ENCODE measurements at places on chromosomes 6 and 20. TPM values are rescaled to one million over a fixed set of nuclear protein-coding genes. Genes with fewer than 3 reads are reported as not detected.
A peak's percentile ranks its signal among the peaks of the same experiment; 100 is the strongest.

Gene CLIC5
- 87.8 TPM for total RNA-seq

GRCh38 chr6:169155481-169155880 is 98.2 kb downstream of the THBS2 start:
- H3K4me3 ChIP-seq: no peak overlapping the region
- H3K27ac ChIP-seq: no peak overlapping the region
- H3K4me1 ChIP-seq: peaks cover 4% of the 10 kb centered on the region
- H3K27me3 ChIP-seq: no peaks in the 10 kb centered on the region

Gene SPEF1
- total RNA-seq: not detected

DNA sequence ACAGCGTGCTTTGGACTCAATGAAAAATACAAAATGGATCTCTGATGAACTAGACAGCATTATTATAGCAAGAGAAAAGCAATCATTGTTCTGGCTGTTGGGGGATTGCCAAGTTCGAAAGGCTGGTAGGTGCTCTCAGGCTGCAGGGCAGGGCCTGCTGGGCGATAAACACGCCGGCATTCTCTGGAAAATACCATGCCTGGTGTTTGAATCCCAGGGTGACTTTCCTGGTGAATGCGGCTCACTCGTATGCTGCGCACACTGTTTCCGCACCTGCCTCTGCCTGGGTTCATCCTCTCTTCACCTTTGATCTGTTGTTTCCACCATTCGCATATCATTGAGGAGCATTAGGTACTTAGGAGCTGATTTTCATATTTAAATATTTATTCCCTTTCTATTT is 37.4 kb downstream of the GCNT2 start:
- peaks cover 10% of the 10 kb centered on the region for H3K4me1 ChIP-seq
- H3K4me3 ChIP-seq: no peak overlapping the region
- no peak overlapping the region for H3K27ac ChIP-seq
- no peaks in the 10 kb centered on the region for H3K27me3 ChIP-seq
- no peaks in the 10 kb centered on the region for H3K36me3 ChIP-seq
- no peak for DNase-seq

Gene GPR6
- total RNA-seq: not detected

Gene ADGRG6
- 26.6 TPM for total RNA-seq

GRCh38 chr6:75436869-75437268 is 56.7 kb downstream of the FILIP1 start:
- H3K4me3 ChIP-seq: no peak overlapping the region
- no peaks in the 10 kb centered on the region for H3K27me3 ChIP-seq
- DNase-seq: no peak
- no peaks in the 10 kb centered on the region for H3K36me3 ChIP-seq

DNA sequence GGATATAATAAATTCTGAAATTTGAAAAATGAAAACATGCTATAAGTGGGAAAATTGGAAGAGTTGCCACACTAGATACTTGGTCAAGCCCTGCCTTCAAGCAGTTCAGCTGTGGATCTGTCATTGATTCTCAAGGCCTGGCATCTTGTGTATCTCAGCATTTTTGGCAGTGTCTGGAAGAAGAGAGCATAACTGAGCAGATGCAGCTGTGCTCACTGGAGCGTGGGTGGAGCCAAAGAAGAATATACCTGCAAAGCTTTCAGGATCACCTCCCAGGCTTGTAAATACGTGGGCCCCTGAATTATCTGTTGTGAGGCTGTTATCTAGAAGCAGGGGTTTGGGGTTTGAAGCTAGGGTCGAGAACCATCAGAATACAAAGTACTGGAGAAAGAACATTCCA is 31.3 kb upstream of the CHD6 start:
- H3K27ac ChIP-seq: no peak overlapping the region
- H3K4me3 ChIP-seq: no peak overlapping the region
- H3K4me1 ChIP-seq: no peaks in the 10 kb centered on the region

DNA sequence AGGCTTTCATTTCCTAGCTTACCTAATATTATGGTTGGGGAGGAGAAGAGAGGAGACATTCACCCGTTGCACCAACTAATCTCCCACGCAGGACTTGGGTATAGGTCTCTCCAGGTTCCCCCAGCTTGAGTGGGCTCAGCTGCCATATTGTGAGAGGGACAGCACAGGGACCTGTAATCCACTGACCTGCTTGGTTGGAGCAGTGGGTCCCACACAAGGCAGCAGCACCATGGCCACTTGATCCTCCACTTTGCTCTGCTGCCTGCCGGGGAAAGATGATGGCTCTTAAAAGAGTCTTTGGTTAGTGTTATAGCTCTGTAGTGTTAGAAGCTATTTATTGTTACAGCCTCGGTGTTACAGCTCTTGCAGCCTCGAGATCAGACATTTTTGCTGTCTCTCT is 22.5 kb upstream of the ECHDC1 start:
- H3K27ac ChIP-seq: no peak overlapping the region
- no peaks in the 10 kb centered on the region for H3K27me3 ChIP-seq
- H3K4me3 ChIP-seq: no peak overlapping the region
- H3K36me3 ChIP-seq: no peaks in the 10 kb centered on the region
- DNase-seq: no peak

DNA sequence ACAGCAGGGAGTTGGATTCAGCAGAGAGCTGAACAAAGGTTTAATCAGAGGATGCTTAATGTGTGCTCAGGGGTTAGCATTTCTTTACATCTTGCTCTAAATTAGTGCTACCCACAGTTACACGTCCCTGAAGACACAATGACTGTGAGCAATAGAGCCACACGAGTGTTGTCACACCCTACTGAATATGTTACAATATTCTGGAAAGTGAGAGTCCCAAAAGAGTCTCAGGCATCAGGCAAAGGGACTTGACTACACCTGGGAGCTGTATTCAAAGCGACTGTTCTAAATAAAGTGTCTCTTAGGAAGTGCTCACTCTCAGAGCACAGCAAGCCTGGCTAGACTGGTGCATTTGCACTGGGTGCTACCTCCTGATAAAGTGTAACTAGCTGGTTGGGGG is 108.7 kb downstream of the GRM4 start:
- no peaks in the 10 kb centered on the region for H3K36me3 ChIP-seq
- no peaks in the 10 kb centered on the region for H3K27me3 ChIP-seq
- H3K4me1 ChIP-seq: no peaks in the 10 kb centered on the region
- no peak overlapping the region for H3K4me3 ChIP-seq
- H3K27ac ChIP-seq: no peak overlapping the region

GRCh38 chr6:164379795-164380194 is 929.6 kb downstream of the C6orf118 start:
- no peak for DNase-seq
- no peaks in the 10 kb centered on the region for H3K4me1 ChIP-seq
- no peak overlapping the region for H3K4me3 ChIP-seq
- no peaks in the 10 kb centered on the region for H3K36me3 ChIP-seq
- H3K27me3 ChIP-seq: no peaks in the 10 kb centered on the region
- no peak overlapping the region for H3K27ac ChIP-seq

- H3K27me3 ChIP-seq: no peaks in the 10 kb centered on the region
- peak overlapping the region; percentile 80 for H3K27ac ChIP-seq
- DNase-seq: no peak
- H3K4me3 ChIP-seq: peak overlapping the region; percentile 41
- no peaks in the 10 kb centered on the region for H3K36me3 ChIP-seq
These were observed 125.2 kb downstream of the HIVEP2 start for GRCh38 chr6:142819603-142820337.

GRCh38 chr20:35004749-35005462 is 49.2 kb downstream of the MYH7B start:
- no peak overlapping the region for H3K27ac ChIP-seq
- H3K36me3 ChIP-seq: peaks cover 100% of the 10 kb centered on the region
- peaks cover 7% of the 10 kb centered on the region for H3K4me1 ChIP-seq

GRCh38 chr20:41230136-41230535 is 87.4 kb downstream of the ZHX3 start:
- H3K4me3 ChIP-seq: no peak overlapping the region
- H3K27me3 ChIP-seq: no peaks in the 10 kb centered on the region
- H3K36me3 ChIP-seq: no peaks in the 10 kb centered on the region
- H3K4me1 ChIP-seq: peaks cover 14% of the 10 kb centered on the region
- no peak for DNase-seq

DNA sequence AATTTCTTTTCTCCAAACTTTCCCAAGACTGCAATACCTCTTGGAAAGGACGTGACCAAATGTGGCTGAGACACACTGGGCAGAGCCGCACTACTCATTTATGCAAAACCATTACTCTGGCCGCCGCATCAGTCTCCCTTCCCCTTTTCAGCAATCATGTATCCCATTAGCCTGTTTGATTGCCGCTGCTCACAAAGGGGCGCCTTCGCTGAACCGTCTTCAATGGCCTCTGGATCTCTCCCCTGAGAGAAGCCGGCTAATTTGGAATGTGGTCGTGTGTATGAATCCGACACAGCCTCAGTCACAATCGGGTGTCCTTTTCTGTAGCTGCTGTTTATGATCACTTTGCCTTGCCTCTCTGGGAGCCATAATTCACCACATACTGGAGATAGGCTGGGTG is 361.1 kb downstream of the ZFAND3 start:
- H3K27ac ChIP-seq: no peak overlapping the region
- no peaks in the 10 kb centered on the region for H3K27me3 ChIP-seq
- H3K4me3 ChIP-seq: no peak overlapping the region
- H3K4me1 ChIP-seq: no peaks in the 10 kb centered on the region
- no peaks in the 10 kb centered on the region for H3K36me3 ChIP-seq
- no peak for DNase-seq

Gene CD93
- total RNA-seq: 78.6 TPM

Gene ADAM33
- 9.1 TPM for total RNA-seq

Gene TTK
- 3.7 TPM for total RNA-seq

Gene NRM
- 13.0 TPM for total RNA-seq

Gene SDC4
- total RNA-seq: 27.2 TPM

GRCh38 chr6:31270788-31271640 is 878 bp downstream of the HLA-C start:
- peak overlapping the region; percentile 98 for H3K27ac ChIP-seq
- H3K4me3 ChIP-seq: peak overlapping the region; percentile 53
- H3K36me3 ChIP-seq: peaks cover 33% of the 10 kb centered on the region
- peaks cover 9% of the 10 kb centered on the region for H3K4me1 ChIP-seq

DNA sequence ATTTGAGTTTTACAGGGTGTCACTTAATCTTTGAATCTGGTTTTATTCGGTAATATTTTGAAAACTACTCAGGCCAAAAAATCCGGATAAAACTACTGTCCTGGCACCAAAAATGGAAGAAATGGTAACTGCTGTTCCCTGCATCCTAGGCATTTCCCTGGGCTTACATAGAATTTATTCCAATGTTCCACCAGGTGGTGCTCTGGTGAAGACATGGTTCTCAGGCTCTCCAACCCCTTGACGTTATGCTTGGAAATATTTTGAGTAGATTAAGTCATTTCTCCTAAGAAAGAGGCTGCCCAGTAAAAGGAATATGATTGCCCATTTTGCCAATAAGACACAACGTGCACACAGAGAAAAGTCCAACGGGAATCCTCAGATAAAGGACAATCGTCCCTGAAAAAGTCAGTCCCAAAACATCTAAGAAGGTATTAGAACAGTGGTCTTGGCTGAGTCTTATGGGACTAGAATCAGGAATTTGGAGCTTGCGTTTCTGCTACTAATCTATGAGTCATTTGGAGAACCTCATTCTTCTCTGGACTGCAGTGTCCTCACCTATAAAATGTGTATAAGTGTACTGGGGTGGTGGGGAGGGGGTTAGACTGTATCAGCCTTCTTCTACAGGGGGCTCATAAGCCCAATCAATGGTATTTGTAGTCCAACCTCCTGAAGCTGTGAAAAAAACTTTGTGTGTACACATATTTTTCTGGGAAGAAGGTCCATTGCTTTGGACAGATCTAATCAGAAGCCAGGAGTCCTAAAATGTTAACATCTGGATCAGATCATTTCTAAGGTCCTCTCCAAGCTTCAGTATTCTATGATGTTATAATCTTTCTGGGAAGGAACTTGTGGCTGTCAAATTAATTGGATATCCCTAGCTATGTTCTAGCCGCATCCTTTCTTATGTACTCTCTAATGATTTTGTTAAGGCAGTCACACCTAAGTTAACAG is 131.0 kb upstream of the BMP2 start:
- H3K27me3 ChIP-seq: no peaks in the 10 kb centered on the region
- no peak overlapping the region for H3K4me3 ChIP-seq
- no peaks in the 10 kb centered on the region for H3K36me3 ChIP-seq
- H3K4me1 ChIP-seq: no peaks in the 10 kb centered on the region
- no peak for DNase-seq

DNA sequence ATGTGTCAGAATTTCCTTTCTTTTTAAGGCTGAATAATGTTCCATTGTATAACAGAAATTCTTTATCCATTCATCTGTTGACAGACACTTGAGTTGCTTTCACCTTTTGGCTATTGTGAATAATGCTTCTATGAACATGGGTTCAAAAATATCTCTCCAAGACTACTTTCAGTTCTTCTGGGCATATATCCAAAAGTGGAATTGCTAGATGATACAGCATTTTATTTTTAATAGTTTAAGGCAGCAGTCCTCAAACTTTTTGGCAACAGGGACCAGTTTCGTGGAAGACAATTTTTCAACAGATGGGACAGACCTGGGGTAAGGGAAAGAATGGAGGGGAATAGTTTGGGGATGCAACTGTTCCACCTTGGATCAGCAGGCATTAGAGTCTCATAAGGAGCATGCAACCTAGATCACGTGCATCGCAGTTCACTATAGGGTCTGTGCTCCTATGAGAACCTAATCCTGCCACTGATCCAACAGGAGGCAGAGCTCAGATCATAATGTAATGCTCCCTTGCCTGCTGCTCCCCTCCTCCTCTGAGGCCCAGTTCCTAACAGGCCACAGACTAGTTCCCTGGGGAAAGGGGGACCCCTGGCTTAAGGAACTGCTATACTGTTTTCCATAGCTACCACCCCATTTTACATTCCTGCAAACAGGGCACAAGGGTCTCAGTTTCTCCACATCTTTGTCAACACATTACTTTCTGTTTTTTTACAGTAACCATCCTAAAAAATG is 239.9 kb upstream of the RNF217 start:
- H3K27ac ChIP-seq: no peak overlapping the region
- H3K4me3 ChIP-seq: no peak overlapping the region
- no peaks in the 10 kb centered on the region for H3K4me1 ChIP-seq

DNA sequence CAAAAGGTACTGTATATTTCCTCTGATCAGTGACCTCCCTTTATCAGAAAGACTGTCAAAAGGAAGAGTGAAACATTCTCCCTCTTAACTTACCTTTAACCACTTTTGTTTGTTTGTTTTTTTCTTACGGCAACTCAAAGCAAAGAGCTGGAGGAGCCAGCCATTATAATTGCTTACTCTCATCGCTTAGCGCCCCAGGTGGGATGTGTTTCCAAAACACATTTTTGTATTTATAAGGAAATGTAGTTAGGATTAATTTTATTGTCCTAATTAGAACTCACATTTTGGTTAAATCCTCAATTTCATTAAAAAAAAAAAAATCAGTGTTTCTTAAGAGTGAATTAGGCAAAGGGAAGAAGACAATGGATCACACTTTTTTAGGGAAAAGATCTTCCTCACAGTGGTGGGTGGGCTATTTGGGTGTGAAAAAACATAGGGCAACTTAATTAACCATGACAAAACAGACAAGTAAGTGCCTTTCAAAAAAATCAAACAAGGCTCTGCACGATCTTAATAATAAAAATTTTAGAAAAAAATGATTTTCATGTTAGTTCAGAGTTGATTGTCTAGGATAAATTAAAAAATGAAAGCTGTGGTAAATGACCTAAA is 1.2 kb upstream of the PHACTR2 start:
- no peaks in the 10 kb centered on the region for H3K27me3 ChIP-seq
- no peak for DNase-seq
